ENCODE measurements at places on chromosomes 3 and 15.

DNA sequence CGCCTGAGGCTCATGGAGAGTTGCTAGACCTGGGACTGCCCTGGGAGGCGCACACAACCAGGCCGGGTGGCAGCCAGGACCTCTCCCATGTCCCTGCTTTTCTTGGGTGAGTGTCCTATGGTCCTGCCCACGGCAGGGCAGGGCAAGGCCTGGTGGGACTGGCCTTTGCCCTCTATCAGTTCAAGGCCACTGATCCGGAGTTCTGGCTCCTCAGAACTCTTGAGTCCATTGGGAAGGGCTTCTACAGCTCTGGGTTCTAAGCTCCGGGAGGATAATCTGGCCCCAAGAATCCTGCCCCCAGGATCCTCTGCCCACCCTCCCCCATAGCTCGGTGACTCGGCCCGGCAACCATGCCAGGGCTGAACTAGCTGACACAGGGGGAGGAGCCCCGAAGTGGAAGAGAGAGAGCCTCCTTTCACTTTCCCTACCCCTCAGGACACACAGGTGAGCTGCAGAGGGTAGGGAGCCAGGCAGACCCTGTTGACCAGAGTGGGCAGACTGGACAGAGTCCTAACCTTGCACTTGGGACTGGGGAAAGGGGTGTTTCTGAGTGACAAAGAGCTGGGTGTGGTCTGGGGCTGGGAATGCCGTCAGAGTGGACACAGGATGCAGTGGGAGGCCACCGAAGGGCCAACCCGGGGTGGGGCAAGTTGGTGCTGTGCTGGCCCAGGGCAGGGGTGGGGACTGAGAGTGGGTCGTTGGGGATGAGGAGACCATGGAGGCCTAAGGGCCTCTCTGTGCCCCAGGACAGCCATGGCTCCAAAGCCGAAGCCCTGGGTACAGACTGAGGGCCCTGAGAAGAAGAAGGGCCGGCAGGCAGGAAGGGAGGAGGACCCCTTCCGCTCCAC, 664 bp downstream of the PARP3 start:
- no peak for DNase-seq

GRCh38 chr3:50515565-50516439, 12.4 kb upstream of the CACNA2D2 start:
- DNase-seq = no peak

DNA sequence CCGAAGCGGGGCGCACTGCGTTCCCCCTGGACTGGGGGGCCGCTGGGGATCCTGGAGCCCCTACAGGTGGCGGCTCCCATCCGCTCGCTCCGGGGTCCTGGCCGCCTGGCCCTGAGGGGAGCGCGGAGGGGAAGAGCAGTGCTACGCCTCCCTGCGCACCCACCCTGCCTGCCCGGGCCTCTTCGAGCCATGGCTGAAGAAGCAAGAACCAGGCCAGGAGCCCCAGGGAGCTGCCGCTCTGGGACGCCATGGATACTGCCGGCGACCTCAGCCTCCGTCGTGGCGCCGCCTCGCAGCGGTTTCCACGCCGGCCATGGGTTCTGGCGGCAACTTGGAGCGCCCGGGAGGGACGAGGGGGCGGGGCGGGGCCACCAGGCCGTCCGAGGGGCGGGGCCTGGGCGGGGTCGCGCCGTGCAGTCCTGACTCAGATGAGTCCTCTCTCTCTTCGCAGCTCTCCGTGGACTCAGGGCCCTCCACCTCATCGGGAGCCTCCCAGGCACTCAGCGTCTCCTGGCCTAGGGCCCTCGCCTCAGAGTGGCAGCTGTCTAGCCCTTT, 50.9 kb downstream of the MYL3 start:
- DNase-seq = no peak

GRCh38 chr15:26260517-26261133, 397.5 kb upstream of the ATP10A start:
- no peak for DNase-seq

GRCh38 chr3:171967137-171967783, 72.1 kb upstream of the FNDC3B start:
- no peak for DNase-seq

DNA sequence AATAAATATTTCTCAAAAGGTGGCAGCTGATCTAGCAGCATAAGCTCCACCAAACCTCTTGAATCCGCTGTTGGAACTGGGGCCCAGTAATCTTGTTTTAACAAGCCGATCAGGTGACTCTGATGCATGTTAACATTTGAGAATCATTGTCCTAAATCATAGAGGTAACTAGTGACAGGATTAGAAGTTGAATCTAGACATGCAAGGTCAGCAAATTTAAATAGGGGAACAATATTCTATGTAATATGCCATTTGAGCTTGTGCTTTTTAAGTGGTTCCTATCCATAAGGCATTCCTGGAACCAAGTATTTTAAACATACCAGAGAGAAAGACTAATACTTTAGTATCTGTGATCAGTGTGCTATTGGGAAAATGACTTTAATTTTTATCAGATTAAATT, 412.8 kb downstream of the PYDC2 start:
- DNase-seq = no peak

DNA sequence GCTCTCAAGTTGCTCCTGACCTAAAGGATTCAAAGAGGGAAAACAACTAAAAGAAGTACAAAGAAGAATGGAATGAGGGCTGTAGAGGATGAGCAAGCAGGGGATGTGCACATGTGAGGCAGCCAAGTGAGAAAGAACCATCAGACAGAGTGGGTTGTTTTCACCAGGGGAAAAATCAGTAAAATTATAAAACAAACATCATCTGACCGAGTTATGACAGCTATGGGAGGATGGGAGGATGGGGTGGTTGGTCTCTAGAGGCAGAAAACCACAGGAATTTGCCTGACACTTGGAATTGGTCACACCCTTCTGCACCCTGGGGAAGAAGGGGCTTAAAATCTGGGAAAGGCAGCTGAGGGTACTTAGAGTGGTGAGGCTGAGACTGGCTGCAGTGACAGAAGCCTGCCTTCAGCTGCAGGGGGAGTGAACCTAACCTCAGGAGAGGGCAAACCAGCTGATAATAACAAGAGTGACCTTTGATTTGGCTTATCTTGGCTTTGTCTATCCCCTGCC, 10.1 kb downstream of the ARHGAP31 start:
- DNase-seq = no peak

DNA sequence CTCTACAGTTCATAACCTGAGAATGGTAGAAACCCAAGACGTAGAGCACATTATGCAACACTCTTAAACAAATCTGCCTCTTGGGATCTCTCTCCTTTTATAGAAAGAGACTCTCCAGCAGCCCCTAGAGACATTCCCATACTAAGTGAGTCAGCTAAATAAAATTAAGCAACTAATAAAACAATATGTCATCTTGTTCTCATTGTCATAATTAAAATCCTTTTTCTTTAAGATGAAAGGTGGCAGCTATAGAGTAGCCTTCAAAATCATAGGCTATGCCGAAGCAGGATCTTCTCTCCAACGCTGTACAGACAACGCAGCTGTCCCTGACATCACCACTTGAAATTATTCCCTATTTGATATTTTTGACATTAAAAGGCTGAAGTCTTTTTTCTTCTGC, 790.0 kb downstream of the FHIT start:
- no peak for DNase-seq

- DNase-seq = no peak
Measured at GRCh38 chr3:159169828-159170227, 368.0 kb downstream of the MFSD1 start.

GRCh38 chr3:119786409-119786808, 4.5 kb downstream of the NR1I2 start:
- DNase-seq = no peak

DNA sequence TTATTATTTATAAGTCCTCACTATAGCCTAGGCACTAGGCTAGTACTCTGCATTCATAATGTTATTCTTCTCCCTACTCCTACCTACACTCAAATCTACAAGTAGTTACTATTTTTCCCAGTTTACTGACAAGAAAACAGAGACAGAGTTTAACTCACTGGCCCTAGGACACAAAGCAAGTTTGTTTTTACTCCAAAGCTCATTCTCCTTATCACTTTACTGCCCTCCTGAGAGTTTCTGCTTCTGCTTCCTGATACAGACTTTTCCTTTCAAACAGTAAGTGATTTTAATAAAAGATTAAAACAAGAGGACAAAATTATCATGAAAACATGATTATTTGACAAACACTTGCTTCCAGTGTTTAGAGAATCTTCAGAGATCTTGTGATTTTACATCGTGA, 60.6 kb upstream of the CADPS start:
- no peak for DNase-seq

DNA sequence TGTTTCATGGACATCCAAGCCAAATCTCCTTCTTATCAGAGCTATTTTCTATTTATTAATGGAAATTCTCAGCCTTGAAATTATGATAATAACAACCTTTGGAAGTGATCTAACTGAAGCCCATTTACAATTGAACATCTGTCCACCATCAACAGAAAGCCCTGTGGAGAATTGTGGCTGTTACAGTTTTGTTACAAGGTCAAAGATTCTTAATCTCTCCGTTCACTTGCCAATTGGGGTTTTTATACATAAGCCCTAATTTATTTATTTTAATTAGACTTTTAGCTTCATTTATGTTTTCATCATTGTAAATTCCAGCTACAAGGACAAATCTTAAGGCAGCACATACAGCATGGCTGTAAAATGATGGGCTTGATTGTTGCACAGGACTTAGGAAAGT, 3.3 kb downstream of the CERS3 start:
- no peak for DNase-seq

GRCh38 chr15:52419494-52419893, 109.2 kb downstream of the MYO5A start:
- peak; percentile 44 for DNase-seq

- no peak for DNase-seq
Measured at GRCh38 chr3:14467814-14468620, 65.6 kb downstream of the SLC6A6 start.

- DNase-seq = no peak
Measured at GRCh38 chr15:69756440-69756839, 303.8 kb downstream of the RPLP1 start.

DNA sequence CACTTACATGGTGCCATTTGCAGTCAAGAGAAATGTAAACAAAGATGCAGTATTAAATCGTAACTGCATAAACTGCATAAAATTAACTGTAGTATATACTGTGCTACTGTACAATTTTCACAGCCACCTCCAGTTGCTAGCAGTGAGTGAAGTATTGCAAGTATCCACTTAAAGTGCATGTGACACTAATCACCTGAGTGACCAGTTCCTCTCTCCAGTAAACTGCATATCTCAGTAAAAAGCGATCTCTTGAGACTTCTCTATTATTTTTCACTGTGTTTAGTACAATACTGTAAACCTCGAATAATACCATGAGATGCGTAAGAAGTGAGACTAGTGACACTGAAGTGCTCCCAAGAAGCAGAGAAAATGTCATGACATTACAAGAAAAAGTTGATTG, 111.7 kb upstream of the PLXND1 start:
- DNase-seq = no peak

GRCh38 chr3:25073423-25073822, 354.6 kb upstream of the RARB start:
- no peak for DNase-seq

DNA sequence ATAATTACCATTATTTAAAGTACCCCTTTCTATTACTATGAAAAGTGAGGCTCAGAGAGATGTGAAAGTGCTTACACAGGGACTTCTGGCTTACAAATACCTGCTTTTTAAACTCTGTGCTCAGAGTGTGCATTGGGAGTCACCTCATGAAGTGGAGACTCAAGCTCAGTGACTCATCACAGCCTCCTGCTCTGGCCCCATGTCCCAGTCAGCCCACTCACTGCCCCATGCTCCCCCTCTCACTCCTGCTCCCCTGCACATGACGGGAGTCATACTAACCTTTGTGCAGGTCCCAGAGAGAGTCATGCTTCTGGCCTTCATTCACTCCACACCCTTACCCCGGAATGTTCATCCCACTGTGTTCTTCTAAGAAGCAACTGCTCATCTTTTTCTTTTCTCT, 20.2 kb downstream of the CCR1 start:
- DNase-seq = no peak

DNA sequence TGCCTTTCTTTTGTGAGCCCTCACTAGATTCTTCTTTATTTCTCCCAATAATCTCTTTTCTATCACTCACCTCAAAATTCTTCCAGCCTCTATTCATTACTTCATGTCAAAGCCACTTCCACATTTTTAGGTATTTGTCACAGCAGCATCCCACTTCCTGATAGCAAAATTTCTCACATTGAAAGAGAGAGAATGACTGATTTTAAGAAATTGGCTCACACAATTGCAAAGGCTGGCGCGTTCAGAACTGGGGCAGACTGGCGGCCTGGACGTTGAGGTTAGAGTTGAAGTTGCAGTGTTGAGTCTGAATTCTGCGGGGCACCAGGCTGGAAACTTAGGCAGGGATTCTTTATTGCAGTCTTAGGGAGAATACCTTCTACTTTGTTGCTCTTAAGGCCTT, 117.9 kb downstream of the LRRC28 start:
- no peak for DNase-seq

DNA sequence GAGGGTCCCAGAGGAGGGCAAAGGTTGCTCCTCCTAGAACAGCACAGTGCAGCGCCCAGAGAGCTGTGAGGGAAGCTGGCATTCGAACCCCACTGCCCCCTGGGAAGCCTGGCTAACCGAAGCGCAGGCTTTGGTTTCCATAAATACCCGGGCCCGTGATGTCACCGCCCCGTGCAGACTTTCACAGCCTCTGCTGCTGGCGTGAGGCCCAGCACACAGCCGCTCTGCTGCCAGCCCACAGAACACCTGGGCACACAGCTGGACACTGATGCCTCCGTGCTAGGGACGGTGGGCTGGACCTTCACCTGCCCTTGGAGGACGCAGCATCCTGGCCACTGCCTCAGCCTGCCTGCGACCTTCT, 1.0 kb downstream of the IQSEC1 start:
- no peak for DNase-seq

GRCh38 chr3:82671466-82671865, 910.0 kb upstream of the GBE1 start:
- DNase-seq = no peak
